ENCODE measurements at places on chromosomes 11 and 22.

- DNase-seq: peak; percentile 41
Observed at GRCh38 chr11:3905080-3905953, 49.9 kb downstream of the STIM1 start.

DNA sequence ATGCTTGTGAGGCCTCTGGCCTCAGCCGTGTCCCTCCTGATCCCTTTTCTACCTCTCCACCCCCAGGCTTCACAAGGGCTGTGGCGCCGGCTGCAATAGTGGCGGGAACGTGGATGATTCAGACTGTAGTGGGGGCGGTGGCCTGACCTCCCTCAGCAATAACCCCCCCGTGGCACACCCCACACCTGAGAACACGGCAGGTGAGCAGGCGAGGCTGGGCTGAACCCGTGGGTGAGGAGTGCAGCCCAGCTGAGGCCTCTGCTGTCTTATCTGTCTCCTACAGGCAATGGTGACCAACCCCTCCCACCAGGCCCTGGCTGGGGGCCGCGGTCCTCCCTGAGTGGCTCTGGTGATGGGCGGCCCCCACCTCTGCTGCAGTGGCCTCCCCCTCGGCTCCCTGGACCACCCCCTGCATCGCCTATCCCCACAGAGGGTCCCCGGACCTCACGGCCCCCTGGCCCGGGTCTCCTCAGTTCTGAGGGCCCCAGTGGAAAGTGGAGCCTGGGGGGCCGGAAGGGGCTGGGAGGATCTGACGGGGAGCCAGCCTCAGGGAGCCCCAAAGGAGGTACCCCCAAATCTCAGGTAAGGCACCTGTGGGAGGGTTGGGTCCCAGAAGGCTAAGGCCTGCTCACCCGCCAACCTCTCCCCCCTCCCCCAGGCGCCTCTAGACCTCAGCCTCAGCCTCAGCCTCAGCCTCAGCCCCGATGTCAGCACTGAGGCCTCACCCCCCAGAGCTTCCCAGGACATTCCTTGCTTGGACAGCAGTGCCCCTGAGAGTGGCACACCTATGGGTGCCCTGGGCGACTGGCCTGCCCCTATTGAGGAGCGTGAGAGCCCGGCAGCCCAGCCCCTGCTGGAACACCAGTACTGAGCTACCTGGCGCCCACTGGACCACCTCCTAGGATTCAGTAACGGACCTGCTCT, 1.5 kb upstream of the SIPA1 start:
- no peak for DNase-seq

- DNase-seq: no peak
Observed at GRCh38 chr11:132217856-132218255, 847.4 kb downstream of the NTM start.

DNA sequence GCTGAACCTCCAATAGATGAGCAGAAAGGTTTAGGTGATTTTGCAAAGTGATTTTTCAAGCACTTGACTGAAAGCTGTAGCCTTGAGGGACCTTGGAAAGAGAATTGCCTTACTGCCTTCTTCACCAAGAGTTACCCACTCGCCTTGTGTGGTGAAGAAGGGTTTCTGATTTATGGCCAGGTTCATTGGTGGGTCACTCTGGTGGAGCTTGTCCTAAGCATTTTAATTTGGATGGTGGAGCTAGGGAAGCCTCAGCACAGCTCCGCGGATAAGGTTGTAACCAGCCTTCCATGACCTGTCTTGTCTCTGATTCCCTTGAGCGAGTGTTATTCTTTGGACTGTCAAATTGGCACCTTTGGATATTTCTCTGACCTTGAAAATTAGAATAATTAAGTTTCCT, 226.4 kb downstream of the FAT3 start:
- no peak for DNase-seq

- no peak for DNase-seq
Observed at GRCh38 chr22:22759889-22760546, 115.6 kb downstream of the GGTLC2 start.

- no peak for DNase-seq
Observed at GRCh38 chr11:28763876-28764275, 655.7 kb downstream of the METTL15 start.

- DNase-seq: no peak
Observed at GRCh38 chr11:45660729-45661438, 4.5 kb downstream of the CHST1 start.
